ENCODE measurements at places on chromosomes 16 and 17.

GRCh38 chr17:41511116-41511515 lies 5.7 kb upstream of the KRT13 start:
- DNase-seq: no peak

- DNase-seq: no peak
Observed at GRCh38 chr17:12990041-12990808, 27.6 kb downstream of the ELAC2 start.

DNA sequence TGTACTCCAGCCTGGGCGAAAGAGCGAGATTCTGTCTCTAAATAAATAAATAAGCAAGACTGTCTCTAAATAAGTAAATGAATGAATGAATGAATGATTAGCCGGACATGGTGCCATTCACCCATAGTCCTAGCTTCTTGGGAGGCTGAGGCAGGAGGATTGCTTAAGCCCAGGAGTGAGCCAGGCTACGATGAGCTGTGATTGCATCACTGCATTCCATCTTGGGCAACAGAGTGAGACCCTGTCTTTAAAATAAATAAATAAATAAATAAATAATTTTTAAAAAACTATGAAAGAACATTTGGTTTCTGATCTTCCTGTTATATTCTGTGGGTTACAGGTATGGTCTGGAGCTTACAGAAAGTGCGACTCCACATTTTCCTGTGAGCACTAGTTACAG lies 65.0 kb downstream of the C17orf58 start:
- no peak for DNase-seq

GRCh38 chr16:22262460-22262859 lies 34.7 kb upstream of the POLR3E start:
- no peak for DNase-seq

DNA sequence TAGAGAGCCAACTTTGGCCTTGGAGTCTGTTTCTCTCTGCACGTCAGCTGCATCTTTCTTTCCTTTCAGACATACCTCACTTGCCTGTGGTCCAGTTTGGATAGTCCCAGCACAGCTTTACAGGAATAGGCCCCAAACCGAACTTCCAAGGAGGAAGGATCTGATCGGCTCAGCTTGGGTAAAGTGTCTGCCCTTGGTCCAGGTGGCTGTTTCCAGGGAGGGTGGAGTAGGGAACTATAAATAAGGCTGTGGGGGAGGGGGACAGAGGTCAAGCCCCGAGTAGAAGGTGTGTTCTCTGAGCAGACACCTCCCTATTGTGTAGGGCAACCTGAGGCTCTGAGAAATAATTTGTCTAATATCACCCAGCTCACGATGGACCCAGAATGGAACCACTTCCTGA lies 29.2 kb upstream of the NKD1 start:
- peak; percentile 66 for DNase-seq

DNA sequence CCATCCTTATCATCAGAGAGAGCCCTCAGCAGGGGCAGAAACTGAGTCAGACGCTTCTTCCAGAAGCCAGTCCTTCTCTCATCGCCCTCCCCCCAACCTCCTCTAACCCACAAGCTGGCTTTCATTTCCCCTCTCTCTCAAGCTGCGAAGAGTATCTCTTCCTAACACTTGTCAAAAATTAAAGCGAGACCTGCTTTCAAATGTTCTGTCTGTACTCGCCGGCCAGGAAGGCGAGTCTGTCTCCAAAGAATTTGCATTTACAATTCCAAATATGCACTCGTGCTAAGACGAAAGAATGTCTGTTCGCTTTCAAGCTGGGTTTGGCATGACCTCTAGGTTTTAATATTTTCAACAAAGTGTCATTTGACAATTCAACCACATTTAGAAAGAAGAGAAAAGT lies 140.4 kb downstream of the RGS9 start:
- peak; percentile 48 for DNase-seq

All from osteocyte (in vitro differentiated cells).